ENCODE measurements at places on chromosomes 11 and 22.
A peak's percentile ranks its signal among the peaks of the same experiment; 100 is the strongest.

GRCh38 chr22:36853407-36854099 is 7.3 kb upstream of the NCF4 start:
- peak; percentile 90 for DNase-seq

- no peak for DNase-seq
Measured at GRCh38 chr11:77438487-77438886, 35.4 kb downstream of the PAK1 start.

DNA sequence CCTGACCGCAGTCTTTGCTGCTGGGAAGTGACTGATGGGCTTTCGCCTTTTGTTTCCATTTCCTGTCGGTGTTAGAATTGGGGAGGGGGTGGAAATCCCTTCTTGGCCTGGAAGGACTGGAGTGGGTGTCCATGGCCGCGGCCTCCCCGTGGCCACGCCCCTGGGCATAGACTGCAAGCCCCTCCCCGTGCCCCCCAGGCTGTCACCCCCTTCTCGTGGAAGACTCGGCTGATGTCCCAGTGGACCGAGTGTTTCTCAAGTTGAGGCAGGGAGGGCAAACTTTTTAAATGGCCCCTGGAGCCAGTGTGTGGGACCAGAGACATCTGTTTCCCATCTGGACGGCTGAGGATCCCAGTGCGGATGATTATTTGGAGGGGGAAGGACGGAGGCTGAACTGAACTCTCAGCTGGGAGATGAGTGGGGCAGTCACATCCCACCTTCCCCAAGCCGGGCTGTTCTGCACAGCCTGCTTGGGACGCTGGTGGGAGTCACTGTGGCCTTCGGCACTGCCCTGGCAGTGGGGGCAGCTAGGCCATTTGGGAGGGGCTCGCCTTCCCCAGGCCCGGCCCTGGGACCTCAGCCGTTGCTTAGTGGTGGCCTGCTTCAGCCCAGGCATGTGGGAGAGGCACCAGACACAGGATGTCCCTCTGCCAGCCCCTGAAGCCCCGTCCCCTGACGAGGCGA is 1.6 kb downstream of the CD81 start:
- DNase-seq, result no peak

DNA sequence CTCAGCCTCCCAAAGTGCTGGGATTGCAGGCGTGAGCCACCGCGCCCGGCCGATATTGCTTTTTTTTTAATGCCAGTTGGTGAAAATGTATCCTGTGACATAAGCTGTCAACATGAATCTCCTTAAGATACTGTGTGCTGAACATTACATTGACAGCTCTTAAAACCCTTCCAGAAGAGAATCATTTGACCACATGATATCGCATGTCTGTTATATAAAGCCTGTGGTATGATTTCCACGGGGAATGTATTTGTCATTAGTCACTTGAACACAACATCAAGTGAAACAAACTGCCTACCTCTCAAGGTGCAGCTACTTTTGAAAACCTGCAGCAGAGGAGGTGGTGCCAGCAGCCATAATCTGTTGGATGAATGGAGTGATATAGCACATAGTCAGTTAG is 67.0 kb downstream of the BCL2L13 start:
- no peak for DNase-seq

- no peak for DNase-seq
Measured at GRCh38 chr22:41398921-41399320, 17.2 kb downstream of the TEF start.

- DNase-seq, result no peak
Measured at GRCh38 chr22:38879961-38880360, 7.9 kb upstream of the CBX6 start.

- DNase-seq, result no peak
Measured at GRCh38 chr22:42289671-42290541, 19.5 kb upstream of the TCF20 start.

- no peak for DNase-seq
Measured at GRCh38 chr22:21047035-21047661, 1.4 kb downstream of the LRRC74B start.

GRCh38 chr11:76148941-76149613 is 57.2 kb downstream of the WNT11 start:
- DNase-seq, result no peak

DNA sequence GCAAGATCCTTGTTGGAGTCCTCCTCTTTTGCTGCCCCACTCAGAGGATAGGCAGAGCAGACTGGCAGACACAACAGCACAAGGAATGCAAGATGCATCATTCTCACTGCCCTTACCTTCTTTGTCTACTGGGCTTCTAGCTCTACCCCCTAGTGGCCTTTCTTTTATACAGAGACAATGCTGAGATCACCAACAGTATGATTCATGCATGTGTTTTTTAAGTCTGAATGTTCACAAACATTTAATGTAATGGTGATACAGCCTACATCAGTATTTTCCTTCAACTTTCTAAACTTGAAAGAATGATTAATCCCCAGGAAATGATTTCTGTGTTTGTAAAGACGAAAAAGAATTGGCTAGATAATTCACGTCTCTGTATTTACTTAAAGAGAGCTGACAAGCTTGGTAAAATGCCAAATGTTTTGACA is at the start of gene MMP10:
TSS of gene MMP10 (minus strand) at position 138 of the 428 bp plus-strand sequence. CDS start at position 101, 37 bp downstream.
- DNase-seq, result no peak

DNA sequence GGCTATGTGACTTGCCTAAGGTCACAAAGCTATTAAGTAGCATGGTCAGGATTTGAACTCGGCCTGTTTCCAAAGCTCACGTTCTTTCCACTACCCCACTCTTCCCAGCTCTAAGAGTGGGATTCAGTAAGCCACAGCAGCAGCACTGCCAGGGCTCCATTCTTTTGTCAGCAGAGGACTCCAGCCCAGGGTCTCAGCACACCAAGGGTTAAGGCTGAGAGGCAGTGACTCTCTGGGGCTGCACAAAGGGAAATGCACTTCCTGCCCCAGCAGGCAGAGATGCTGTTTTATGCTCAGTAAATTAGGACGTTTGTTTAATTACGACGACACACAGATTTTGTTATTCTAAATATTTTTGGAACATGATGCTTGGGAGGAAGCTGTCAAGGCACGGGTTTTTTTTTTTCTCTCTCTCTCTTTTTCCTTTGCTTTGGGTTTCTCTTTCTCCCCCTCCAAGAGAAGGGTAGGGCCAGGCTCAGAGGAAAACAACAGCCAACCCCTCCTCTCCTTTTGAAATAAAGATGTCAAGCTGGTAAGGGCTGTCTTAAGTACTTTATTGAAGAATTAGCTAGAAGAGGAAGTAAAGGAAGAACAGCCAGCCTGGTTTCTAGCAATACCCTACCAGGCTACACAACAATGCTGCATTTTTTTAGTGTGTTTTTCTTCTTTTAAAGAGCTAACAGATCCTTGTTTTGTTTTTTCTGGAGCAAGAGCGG is 2.8 kb downstream of the MYH9 start:
- peak; percentile 70 for DNase-seq

DNA sequence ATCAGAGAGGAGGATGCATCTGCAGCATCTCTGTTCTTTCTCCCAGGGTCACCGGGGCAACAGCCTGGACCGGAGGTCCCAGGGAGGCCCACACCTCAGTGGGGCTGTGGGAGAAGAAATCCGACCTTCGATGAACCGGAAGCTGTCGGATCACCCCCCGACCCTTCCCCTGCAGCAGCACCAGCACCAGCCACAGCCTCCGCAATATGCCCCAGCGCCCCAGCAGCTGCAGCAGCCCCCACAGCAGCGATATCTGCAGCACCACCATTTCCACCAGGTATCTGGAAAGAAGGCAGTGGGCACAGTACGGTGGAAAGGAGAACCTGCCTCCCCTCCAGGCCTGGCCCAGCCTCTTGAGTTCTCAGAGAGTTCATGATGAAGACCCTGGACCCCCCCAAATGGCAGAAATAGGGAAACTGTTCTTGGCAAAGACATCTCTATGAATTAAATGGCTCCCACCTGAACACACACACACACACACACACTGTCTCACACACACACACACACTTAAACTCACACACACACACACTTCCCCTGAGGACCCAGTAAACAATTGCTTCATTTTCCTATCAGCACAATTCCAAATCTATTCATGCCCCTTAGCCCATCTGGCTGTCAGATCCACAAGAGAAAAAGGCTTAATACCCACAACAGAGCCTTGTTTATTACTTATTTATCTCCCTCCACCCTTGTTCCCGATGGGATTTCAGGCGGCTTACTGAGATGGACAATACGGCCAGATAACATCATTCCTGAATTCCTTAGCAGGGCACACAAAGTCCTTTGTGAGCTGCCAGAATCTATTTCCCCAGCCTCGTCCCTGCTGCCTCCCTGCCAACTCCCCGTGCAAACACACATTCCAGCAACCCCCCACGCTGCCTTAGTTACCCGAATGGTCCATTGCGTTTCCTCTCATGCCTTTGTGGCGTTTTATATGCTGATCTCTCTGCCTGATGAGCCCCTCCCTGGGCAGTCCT is 8.1 kb downstream of the TMA7B start:
- no peak for DNase-seq

DNA sequence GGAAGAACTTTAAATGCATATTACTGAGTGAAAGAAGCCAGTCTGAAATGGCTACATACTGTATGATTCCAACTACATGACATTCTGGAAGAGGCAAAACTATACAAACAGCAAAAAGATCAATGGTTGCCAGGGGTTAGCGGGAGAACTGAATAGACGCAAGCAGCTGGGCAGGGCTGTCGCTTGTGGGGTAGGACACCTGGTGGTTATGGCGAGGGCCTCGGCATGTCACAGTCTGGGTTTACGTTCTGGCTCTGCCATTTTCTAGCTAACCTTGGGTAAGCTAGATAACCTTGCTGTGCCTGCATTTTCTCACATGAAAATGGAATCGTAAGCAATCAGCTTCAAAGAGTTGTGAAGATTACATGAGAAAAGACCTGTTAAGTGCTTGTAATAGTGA is 55.2 kb upstream of the SYT13 start:
- no peak for DNase-seq

GRCh38 chr11:114774599-114775361 is 96.5 kb downstream of the NXPE2 start:
- no peak for DNase-seq

GRCh38 chr22:18034076-18034475 is 9.7 kb upstream of the MICAL3 start:
- no peak for DNase-seq

- DNase-seq, result no peak
Measured at GRCh38 chr22:49815641-49816091, 12.0 kb downstream of the BRD1 start.

- DNase-seq, result peak; percentile 77
Measured at GRCh38 chr11:14578541-14578956, 58.4 kb upstream of the PSMA1 start.

DNA sequence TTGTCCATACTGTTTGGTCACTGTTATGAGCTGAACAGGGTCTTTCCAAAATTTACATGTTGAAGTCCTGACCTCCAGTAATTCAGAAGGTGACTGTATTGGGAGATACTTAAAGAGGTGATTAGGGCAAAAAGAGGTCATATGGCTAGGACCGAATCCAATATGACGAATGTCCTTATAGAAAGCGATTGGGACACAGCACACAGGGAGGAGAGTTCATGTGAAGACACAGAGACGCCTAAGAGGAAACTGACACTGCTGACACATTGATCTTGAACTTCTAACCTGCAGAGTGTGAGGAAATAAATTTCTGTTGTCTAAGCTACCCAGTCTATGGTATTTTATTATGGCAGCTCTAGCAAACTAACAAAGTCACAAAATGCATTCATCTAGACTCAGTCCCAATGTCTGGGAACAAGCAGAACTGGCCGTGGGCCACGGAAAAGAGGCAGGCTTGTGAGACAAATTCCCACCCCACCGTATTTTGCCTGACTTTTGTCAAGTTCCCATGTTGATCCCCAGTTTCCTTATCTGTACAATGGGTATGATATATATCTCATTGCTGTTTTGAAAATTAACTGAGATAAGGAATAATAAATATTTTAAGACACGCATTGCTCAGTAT is 295.0 kb downstream of the NTM start:
- no peak for DNase-seq

DNA sequence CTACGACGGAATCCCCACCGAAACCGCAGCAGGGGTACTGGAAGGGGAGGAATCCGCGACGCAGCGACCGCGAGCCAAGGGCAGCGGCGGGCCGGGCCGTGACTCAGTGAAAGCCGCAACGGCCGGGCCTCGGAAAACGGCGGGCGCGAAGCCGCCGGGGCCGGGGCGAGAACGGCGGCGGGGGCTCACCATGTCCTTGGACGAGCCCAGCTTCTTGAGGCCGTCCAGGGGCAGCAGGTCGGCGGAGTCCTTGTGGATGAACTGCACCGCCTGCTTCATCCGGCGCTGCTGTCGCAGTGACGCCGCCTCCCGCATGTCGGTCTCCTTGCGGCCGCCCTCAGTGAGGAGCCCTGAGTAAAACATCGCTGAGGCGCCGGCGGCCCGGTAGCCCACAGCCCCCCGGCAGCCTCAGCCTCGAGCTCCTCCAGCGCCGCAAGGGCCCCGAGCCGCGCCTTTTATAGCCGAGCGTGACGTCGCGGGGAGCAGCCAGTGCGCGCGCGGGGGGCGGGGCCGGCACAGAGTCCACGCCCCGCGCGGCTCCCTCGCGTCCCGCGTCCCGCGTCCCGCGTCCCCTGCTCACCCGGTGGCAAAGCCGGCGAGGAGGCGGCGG is at the start of gene NRIP3:
TSS of gene NRIP3 (minus strand) at position 429 of the 610 bp plus-strand sequence. CDS start at position 363, 66 bp downstream.
- DNase-seq, result peak; percentile 84

GRCh38 chr22:31569126-31569525 is 72.8 kb downstream of the SFI1 start:
- DNase-seq, result no peak

DNA sequence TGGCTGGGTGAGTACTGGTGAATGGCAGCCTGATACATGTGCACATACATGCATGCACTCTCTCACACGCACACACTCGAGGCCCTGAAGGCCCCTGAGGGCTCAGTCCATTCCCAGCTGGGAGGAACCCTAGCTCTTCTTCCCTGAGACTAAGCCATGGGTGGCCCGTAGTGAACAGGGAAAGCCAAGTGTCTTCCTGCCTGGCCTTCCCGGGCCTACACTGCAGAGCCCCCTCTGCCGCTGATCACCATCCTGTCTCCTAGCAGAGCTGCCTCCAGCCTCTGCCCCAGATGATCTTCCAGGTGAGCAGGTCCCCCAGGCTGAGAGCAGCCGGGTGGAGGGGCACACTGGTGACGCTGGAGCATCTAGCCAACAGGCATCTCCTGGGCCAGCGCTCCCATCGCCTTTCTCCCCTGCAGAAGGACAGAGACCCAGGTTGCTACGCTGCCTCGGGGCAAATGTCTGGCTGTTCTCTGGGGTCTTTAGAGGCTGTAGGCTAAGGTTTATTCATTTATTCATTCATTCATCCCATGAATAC is 57.3 kb downstream of the CD82 start:
- DNase-seq, result no peak

GRCh38 chr11:3840004-3840869 is 522 bp downstream of the RHOG start:
- peak; percentile 45 for DNase-seq

All from CD4-positive, alpha-beta T cell treated with Interleukin-17A for 4 hours (primary cell).